ENCODE measurements at places on chromosomes 11 and 22.

DNA sequence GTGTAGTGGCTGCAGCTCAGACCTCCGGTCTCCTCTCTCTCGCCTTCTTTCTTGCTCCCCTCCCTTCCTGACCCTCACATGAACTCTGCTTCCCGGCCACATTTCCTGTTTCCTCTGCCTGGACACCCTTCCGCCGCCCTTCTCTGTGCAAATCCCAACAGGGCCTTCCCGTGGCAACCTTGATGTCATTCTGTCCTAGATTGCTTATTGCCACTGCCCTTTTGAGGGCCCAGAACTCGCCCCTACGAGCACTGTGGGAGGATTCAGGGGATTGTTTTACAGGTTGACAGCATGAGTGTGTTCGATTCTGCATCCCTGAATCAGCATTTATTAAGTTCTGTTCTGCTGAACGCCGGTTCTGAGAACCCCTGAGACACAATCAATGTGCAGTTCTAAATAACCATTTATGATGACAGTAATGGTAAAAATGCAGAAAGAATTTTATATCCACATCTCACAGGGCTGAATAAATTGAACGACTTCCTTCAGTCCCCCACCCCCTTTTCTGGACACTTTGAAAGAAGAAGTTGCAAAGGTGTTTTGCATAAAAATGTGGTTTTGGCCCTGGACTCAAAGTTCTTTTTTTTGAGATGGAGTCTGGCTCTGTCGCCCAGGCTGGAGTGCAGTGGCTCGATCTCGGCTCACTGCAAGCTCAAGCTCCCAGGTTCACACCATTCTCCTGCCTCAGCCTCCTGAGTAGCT is 6.4 kb downstream of the BATF2 start:
- peak overlapping the region; percentile 40 for H3K27ac ChIP-seq
- no peaks in the 10 kb centered on the region for H3K36me3 ChIP-seq
- DNase-seq = peak; percentile 52
- H3K4me1 ChIP-seq = peaks cover 14% of the 10 kb centered on the region
- peak overlapping the region; percentile 10 for H3K4me3 ChIP-seq

- H3K27ac ChIP-seq = peak overlapping the region; percentile 91
- no peak for DNase-seq
- H3K27me3 ChIP-seq = no peaks in the 10 kb centered on the region
- peaks cover 6% of the 10 kb centered on the region for H3K36me3 ChIP-seq
These were observed 13.8 kb downstream of the FLI1 start for GRCh38 chr11:128707681-128708080.

DNA sequence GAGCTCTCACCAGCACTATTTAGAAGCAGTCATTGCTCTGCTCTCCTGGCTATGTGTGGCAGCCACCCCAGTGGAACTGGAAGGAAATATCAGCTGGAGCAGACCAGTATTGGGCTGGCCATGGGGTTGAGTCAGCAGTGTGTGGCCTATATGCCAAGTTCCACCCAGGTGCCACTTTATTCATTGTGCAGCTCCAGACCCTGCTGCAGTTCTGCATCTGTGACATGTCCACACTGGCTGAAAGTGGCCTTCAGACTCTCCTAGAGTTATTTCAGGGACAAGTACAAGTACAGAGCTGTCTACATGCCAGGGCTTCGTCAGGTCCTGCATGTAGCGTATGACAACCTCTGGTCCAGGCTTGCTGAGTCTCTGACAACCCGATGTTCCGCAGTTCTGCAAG is 55.2 kb downstream of the CABIN1 start:
- no peak overlapping the region for H3K27ac ChIP-seq
- H3K4me3 ChIP-seq = no peak overlapping the region
- no peak for DNase-seq

- H3K27ac ChIP-seq = no peak overlapping the region
- DNase-seq = no peak
- no peak overlapping the region for H3K4me3 ChIP-seq
- H3K36me3 ChIP-seq = no peaks in the 10 kb centered on the region
- H3K27me3 ChIP-seq = no peaks in the 10 kb centered on the region
These were observed 6.3 kb downstream of the C22orf31 start for GRCh38 chr22:29055192-29055830.

DNA sequence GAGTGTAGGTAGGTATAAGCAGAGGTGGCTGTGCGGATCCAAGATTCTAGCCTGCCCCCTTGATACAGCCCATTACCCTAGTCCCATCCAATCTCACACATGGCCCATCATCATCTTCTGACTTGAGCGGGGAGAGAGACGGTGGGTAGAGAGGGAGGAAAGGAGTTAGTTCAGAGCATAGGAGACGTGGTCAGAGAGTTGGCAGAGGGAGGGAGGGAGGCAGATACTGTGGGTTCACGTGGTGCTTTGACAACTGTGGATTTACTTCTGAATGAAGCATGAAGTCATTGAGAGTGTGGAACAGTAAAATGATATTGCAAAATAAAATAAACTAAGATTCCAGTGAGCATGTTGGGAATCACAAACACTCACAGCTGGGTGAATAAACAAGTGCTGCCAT is 31.4 kb upstream of the VPREB1 start:
- DNase-seq = no peak
- H3K27me3 ChIP-seq = peaks cover 7% of the 10 kb centered on the region
- H3K4me3 ChIP-seq = no peak overlapping the region
- no peak overlapping the region for H3K27ac ChIP-seq
- peaks cover 11% of the 10 kb centered on the region for H3K4me1 ChIP-seq

DNA sequence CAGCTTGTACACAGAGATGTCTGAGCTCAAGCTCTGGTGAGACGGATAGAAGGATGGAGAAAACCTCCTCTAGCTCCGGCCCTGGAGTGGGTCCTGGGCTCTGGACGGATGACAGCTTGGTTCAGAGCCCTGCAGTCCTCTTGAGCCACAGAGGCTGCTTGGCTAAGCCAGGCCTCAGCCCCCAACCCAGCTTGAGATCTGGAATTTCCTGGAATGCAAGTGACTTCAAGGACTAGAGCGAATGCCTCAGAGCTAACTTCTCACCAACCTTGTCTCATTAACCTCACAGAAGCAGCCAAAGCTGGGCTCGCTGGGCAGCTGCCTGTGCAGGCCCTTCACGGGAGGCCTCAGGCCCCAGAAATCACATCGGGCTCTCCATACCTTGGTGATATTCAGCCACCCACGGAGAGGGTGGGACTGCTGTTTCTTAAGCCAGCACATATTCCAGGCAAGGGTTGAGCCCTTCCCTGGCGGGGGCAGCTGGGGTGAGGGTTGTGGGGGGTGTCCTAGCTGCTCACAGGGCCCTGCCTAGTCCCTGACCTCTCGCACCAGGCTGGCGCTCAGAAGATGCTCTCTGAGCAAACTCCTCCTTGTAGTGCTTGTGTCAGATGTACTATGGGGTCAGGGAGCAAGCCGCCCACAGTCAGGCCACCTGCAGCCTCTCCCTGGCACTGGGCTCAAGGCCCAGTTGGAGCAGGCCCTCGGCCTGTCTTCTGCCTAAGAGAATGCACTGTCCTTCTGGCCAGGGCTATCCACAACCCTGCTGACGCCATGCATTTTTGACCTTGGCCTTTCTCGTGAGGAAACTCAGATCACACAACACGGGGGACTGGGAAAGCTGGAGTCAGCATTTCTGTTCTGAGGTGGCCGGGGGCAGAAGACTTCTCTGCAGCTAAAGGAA is 73.6 kb upstream of the TTLL12 start:
- H3K36me3 ChIP-seq = no peaks in the 10 kb centered on the region
- no peaks in the 10 kb centered on the region for H3K27me3 ChIP-seq
- H3K4me1 ChIP-seq = peaks cover 23% of the 10 kb centered on the region
- no peak overlapping the region for H3K27ac ChIP-seq

GRCh38 chr22:39684702-39685281 is 114.2 kb downstream of the CACNA1I start:
- H3K4me1 ChIP-seq = no peaks in the 10 kb centered on the region
- no peak overlapping the region for H3K27ac ChIP-seq
- DNase-seq = no peak
- peaks cover 8% of the 10 kb centered on the region for H3K27me3 ChIP-seq
- H3K4me3 ChIP-seq = no peak overlapping the region

GRCh38 chr22:27223317-27224177 is 566.2 kb downstream of the MIAT start:
- peaks cover 13% of the 10 kb centered on the region for H3K4me1 ChIP-seq
- no peak overlapping the region for H3K27ac ChIP-seq
- H3K4me3 ChIP-seq = no peak overlapping the region
- no peak for DNase-seq
- H3K36me3 ChIP-seq = no peaks in the 10 kb centered on the region
- H3K27me3 ChIP-seq = no peaks in the 10 kb centered on the region

DNA sequence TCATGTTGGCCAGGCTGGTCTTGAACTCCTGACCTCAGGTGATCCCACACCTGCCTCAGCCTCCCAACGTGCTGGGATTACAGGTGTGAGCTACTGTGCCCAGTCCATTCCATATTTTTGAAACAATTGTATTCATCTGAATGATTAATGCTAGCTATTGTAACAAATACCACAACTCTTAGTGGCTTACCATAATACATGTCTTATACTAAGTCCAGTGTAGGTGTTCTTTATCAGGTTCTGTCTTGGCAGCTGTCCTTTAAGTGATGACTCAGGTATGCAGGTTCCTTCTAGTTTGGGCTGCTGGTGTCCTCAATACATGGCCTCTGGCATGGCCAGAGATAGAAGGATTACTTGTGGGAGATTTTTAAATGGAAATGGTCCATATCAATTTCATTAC is 39.0 kb downstream of the UVRAG start:
- no peak overlapping the region for H3K4me3 ChIP-seq
- no peak overlapping the region for H3K27ac ChIP-seq
- no peaks in the 10 kb centered on the region for H3K27me3 ChIP-seq
- DNase-seq = no peak
- no peaks in the 10 kb centered on the region for H3K36me3 ChIP-seq

GRCh38 chr11:1062075-1062820 is 12.4 kb upstream of the MUC2 start:
- DNase-seq = no peak
- peaks cover 5% of the 10 kb centered on the region for H3K27me3 ChIP-seq
- no peak overlapping the region for H3K4me3 ChIP-seq

DNA sequence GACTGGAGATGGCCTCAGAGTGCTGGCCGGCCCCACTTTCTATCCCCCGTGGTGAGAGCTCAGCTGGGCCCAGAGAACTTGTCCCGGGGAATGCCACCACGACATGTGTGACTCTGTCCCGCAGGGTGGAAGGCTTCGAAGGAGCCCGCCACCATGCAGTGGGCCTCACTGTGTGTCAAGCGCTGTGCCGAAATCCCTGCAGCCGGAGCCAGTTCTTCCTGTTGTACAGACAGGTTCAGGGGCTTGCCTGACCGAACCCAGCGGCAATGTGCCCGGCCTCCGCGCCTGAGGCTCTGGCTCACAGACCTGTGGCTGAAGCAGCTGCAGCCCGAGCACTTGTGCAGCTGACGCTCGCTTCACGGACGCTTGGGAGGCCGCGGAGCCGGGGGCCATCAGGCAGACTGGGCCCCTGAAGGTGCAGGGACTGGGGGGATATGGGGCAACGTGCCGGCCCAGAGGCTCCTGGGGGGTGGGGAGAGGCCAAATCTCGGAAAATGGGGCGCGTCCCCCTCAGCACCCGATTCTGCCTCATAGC is 650 bp downstream of the PPM1F start:
- H3K4me3 ChIP-seq = peak overlapping the region; percentile 70
- DNase-seq = peak; percentile 51

- H3K4me3 ChIP-seq = peak overlapping the region; percentile 85
- peaks cover 22% of the 10 kb centered on the region for H3K4me1 ChIP-seq
- no peak for DNase-seq
- H3K27me3 ChIP-seq = no peaks in the 10 kb centered on the region
- H3K36me3 ChIP-seq = no peaks in the 10 kb centered on the region
These were observed 332 bp downstream of the TEAD1 start for GRCh38 chr11:12674571-12674935.

GRCh38 chr11:28228196-28228895 is 120.2 kb downstream of the METTL15 start:
- peak overlapping the region; percentile 68 for H3K27ac ChIP-seq
- peak; percentile 56 for DNase-seq

DNA sequence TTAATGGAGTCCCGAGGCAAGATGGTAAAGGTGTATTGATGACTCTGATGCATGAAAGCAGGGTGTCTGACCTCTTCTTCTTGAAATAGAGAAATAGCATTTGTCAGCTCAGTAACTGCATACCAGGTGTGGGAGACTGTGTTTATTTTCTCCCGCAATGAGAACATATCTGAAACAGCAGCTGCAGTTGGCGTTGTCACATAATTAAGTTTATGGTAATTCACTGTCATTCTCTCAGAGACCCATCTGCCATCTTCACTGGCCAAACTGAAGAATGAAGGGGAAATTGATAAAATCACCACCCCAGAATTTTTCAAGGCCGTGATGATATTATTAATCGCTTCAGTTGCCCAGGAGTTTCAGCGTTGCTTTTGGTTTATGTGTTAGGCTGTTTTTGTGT is 20.1 kb upstream of the MCHR1 start:
- H3K4me1 ChIP-seq = peaks cover 2% of the 10 kb centered on the region
- no peak for DNase-seq
- H3K4me3 ChIP-seq = no peak overlapping the region
- H3K36me3 ChIP-seq = no peaks in the 10 kb centered on the region
- H3K27ac ChIP-seq = no peak overlapping the region

GRCh38 chr11:68539395-68539794 is 78.8 kb downstream of the PPP6R3 start:
- DNase-seq = no peak
- H3K36me3 ChIP-seq = peaks cover 14% of the 10 kb centered on the region
- no peaks in the 10 kb centered on the region for H3K4me1 ChIP-seq
- no peaks in the 10 kb centered on the region for H3K27me3 ChIP-seq
- H3K4me3 ChIP-seq = no peak overlapping the region

- H3K4me3 ChIP-seq = no peak within 1 kb of the TSS
- no peaks in the 10 kb centered on the region for H3K4me1 ChIP-seq
- no peaks in the 10 kb centered on the region for H3K36me3 ChIP-seq
- H3K27me3 ChIP-seq = no peaks in the 10 kb centered on the region
- H3K27ac ChIP-seq = no peak within 1 kb of the TSS
These were observed at the start of gene CRYBB3 for GRCh38 chr22:25199731-25200520. Gene CRYBB3, plus strand, starts transcription at chr22:25199858. Its CDS starts 1,539 bp downstream, at chr22:25201397.

GRCh38 chr11:6609502-6610015 is 2.5 kb downstream of the TAF10 start:
- no peaks in the 10 kb centered on the region for H3K27me3 ChIP-seq
- peaks cover 65% of the 10 kb centered on the region for H3K4me1 ChIP-seq
- H3K4me3 ChIP-seq = no peak overlapping the region
- H3K27ac ChIP-seq = no peak overlapping the region
- no peak for DNase-seq
- peaks cover 34% of the 10 kb centered on the region for H3K36me3 ChIP-seq

DNA sequence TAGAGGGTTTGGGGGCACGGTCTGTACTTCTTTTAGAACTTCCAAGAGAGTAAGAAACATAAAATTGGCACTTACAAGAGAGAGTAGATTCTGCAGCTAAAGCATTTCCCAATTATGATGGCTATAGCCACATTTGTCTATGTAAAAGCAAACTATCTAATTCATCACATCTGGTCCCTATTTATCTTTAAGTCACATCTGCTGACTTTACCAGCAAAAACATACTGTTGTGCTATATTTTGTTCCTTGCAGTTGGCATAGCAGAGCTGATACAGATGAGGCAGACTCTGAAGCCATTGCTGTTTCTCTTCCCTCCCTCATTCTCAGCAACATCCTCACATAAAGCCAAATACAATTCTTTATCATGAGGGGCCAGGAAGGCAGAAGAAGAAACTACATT is 1533.5 kb upstream of the RAG2 start:
- no peaks in the 10 kb centered on the region for H3K4me1 ChIP-seq
- DNase-seq = no peak
- H3K36me3 ChIP-seq = no peaks in the 10 kb centered on the region
- no peak overlapping the region for H3K4me3 ChIP-seq
- H3K27me3 ChIP-seq = no peaks in the 10 kb centered on the region
- no peak overlapping the region for H3K27ac ChIP-seq

- no peak overlapping the region for H3K27ac ChIP-seq
- H3K27me3 ChIP-seq = no peaks in the 10 kb centered on the region
- H3K4me1 ChIP-seq = no peaks in the 10 kb centered on the region
These were observed 157.3 kb upstream of the CTSC start for GRCh38 chr11:88494848-88495247.

All from endothelial cell of umbilical vein (primary cell).